Activated CD4-positive, alpha-beta T cell treated with anti-CD3 and anti-CD28 coated beads for 48 hours (primary cell): ENCODE measurements at places on chromosomes 2 and 18.

- DNase-seq = no peak
These were observed 50.3 kb downstream of the HK2 start for GRCh38 chr2:74884118-74884762.

DNA sequence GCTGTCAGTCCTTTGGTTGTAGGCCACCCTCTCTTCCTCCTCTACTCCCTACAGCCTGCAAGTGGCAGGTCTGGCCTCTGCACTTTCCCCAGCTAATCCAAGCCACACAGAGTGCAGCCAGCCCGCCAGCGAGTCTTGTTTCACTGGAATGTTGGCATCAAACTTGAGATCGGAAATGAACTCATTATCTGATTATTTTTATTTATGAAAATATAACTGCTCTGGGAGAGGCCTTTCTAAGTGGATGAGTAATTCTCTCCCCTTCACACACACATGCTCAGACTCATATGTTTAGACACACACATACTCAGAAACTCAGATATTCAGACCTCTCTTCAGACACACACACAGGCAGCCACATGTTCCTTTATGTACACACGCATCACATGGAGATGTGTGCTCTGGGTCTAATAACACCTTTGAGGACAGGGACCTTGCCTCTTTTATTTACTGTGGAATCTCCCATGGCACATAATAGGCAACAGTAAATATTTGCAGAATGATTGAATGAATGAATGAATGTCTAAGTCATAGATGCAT is 151.3 kb downstream of the ZFP36L2 start:
- DNase-seq = no peak

- no peak for DNase-seq
These were observed 79.3 kb downstream of the TGFA start for GRCh38 chr2:70474256-70474848.

- DNase-seq = no peak
These were observed 86.4 kb upstream of the SPRED2 start for GRCh38 chr2:65518751-65519150.
